ENCODE measurements at places on chromosomes 3 and 15.

GRCh38 chr15:39493424-39494067 lies 87.3 kb upstream of the THBS1 start:
- no peak for DNase-seq

DNA sequence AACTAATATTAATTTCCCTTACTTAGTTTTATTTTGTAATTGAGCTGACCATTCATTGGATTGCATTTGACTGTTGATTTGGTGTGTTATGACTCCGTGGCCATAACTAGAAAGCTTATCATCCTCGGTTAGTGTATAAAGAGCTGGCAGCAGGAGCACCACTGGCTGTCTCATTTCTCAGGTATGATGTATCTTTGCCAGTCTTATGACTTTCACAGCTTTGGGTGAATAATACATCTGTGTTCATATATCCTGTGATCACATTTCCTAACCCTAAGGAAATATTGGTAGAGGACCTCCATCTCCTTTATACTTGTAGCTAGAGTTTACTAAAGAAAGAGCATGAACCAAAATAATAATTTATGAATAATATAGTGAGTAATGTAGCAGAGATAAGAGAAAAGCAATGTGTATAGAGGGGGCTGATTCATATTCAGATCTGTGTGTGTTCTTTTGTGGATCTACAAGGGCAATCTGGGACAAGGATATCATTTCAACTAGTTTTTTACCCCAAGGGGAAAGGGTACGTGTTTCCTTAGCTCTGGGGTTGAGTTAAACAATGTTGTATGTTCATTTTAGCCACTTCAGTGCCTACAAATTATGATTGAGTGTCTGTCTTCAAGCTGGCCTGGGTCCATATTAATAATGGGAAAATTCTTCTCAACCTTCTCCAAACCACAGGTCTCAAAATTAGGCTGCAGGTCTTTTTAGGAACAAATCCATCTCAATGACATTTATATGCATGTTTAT lies 901.7 kb downstream of the NTRK3 start:
- no peak for DNase-seq

- no peak for DNase-seq
Measured at GRCh38 chr3:108255131-108255530, 32.9 kb upstream of the IFT57 start.

- no peak for DNase-seq
Measured at GRCh38 chr3:119676020-119676419, 1.2 kb downstream of the COX17 start.
